ENCODE measurements at places on chromosomes 2 and 18.

- DNase-seq = no peak
Observed at GRCh38 chr2:232587512-232587911, 37.0 kb downstream of the EIF4E2 start.

DNA sequence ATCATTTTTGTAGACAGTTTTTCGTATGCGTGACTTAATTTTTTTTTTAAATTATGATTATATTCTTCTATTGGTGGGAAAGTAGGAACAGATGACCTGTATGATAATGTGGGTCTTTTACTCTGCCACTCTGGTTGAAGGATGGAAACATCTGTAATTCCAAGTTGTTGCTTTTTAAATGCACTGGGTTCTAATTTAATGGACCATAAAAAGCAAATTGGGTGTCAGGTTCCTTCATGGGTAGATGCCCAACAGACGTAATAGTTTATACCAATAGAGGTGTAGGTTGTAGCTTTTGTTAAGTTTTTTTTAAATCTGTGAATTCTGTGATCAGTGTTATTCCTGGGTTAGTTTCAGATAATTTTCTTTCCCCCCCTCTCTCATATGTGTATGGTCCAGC lies 117.6 kb downstream of the MAP4K4 start:
- no peak for DNase-seq

- no peak for DNase-seq
Observed at GRCh38 chr18:76055025-76055424, 440.0 kb downstream of the ZNF516 start.

GRCh38 chr2:188727846-188728245 lies 246.3 kb upstream of the COL3A1 start:
- no peak for DNase-seq

- DNase-seq = no peak
Observed at GRCh38 chr2:24087032-24087431, 2.4 kb upstream of the TP53I3 start.

DNA sequence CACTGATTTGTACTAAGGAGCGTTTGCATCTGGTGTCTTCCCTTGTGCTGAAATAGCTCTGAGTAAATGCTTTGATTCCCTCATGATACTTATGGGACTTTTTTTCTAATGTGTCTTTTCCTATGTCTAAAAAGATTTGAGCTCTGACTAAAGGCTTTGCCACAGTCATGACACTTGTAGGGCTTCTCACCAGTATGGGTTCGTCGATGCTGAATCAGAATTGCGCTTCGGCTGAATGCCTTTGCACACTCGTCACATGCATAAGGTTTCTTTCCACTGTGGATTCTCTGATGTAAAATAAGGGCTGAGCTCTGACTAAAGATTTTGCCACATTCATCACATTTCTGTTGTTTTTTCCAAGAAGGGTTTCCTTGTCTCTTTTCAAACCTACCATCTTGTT lies 8.0 kb downstream of the ZNF396 start:
- DNase-seq = no peak

DNA sequence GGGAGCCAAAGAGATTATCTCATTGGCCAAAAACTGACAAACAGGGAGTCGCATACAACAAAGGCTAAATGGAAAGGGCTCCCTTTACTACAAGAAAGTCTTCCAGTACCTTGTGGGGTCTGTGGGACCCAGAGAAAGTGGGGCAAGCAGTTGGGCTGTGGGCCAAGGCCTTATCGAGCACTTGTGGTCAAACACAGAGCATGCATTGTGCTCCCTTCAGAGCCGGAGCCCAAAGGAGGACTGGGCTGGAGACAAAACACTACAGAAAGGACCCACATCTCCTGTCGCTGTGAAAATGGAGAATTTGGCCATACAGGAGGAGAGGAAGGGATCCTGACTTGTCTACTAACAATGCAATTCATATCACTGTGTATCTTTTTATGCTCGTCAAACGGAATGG lies 37.1 kb upstream of the SLC1A4 start:
- no peak for DNase-seq

Data from stimulated activated CD4-positive, alpha-beta T cell treated with anti-CD3 and anti-CD28 coated beads, Interleukin-1b, Interleukin-23, amount 100 ng/mL, for 1 hour (primary cell).